ENCODE measurements at places on chromosomes 7 and 10.

DNA sequence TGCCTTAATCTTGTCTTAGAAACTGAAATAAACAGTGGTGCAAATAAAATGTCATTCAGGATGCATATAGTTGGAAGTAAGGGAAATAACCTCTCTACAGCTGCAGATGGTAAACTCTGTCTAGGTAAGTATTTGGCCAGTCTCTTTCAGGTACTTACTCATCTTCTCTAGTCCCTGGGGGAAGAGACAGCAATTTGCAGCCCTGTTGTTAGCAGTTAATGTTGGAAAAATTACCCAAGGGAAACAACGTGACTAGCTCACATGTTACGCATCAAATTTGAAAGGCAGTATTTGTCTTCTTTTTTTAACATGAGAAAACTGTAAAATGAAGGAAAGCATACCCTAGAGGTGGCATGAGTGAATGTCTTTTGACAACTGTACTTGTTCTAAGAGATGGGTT, 3.2 kb upstream of the HUS1 start:
- DNase-seq = no peak

- no peak for DNase-seq
Measured at GRCh38 chr7:121360564-121360963, 31.8 kb downstream of the WNT16 start.

- DNase-seq = no peak
Measured at GRCh38 chr7:105336009-105336408, 52.7 kb downstream of the SRPK2 start.

- DNase-seq = no peak
Measured at GRCh38 chr10:1920941-1921340, 183.6 kb upstream of the ADARB2 start.

GRCh38 chr10:26509307-26509706, 71.2 kb downstream of the APBB1IP start:
- DNase-seq = no peak

DNA sequence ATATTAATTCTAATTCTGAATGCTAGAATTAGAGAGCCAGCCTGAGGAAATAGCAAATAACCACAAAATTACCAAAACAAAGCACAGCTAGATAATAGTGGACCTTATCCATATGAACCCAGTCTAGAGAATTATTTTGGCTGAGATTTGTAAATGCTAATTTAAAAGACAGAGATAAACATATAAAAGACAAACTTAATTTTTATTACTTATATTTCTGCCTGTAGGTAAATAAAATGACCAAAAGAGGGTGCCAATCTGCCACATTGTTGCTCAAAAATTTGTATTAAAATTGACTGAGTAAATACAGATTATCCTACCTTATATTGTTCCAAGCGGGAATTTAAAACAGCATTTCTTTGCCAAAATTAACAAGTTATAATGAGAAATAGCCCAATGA, 20.2 kb downstream of the RTKN2 start:
- no peak for DNase-seq

- no peak for DNase-seq
Measured at GRCh38 chr7:87592300-87592699, 8.4 kb downstream of the ABCB1 start.

- DNase-seq = no peak
Measured at GRCh38 chr10:118501171-118501570, 94.3 kb downstream of the PRLHR start.

- DNase-seq = no peak
Measured at GRCh38 chr7:47392241-47392759, 189.6 kb downstream of the TNS3 start.

GRCh38 chr10:22554461-22555182, 159.8 kb downstream of the PIP4K2A start:
- no peak for DNase-seq

GRCh38 chr7:50436133-50436806, 13.9 kb downstream of the FIGNL1 start:
- peak; percentile 38 for DNase-seq

- no peak for DNase-seq
Measured at GRCh38 chr10:94138391-94138790, 144.7 kb downstream of the PLCE1 start.

GRCh38 chr10:75776738-75777504, 345.5 kb downstream of the LRMDA start:
- no peak for DNase-seq

- DNase-seq = no peak
Measured at GRCh38 chr7:80881351-80881900, 37.4 kb downstream of the SEMA3C start.

- no peak for DNase-seq
Measured at GRCh38 chr7:519484-520390, at the start of gene PDGFA. TSS of gene PDGFA (minus strand) at chr7:519846. CDS start at chr7:519001, 845 bp downstream.

DNA sequence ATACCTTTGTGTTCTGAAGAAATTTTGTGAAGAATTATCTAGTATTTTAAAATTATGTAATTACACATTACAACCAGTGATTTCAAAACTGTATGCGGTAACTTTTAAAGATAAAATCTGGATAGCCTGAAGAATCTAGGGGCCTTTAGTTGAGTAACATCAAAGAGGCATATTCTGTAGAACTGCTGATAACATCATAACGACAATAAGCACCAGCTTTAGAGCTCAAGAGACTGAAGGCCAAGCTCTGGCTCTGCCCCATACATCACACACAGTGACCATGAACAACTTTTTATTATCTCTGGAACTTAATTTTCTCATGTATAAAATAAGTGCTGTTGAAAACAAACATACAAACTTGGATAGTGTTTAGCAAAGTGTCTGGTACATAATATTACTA, 121.1 kb upstream of the RHOBTB1 start:
- no peak for DNase-seq

GRCh38 chr10:11875494-11876281, 52.5 kb downstream of the PROSER2 start:
- peak; percentile 63 for DNase-seq

DNA sequence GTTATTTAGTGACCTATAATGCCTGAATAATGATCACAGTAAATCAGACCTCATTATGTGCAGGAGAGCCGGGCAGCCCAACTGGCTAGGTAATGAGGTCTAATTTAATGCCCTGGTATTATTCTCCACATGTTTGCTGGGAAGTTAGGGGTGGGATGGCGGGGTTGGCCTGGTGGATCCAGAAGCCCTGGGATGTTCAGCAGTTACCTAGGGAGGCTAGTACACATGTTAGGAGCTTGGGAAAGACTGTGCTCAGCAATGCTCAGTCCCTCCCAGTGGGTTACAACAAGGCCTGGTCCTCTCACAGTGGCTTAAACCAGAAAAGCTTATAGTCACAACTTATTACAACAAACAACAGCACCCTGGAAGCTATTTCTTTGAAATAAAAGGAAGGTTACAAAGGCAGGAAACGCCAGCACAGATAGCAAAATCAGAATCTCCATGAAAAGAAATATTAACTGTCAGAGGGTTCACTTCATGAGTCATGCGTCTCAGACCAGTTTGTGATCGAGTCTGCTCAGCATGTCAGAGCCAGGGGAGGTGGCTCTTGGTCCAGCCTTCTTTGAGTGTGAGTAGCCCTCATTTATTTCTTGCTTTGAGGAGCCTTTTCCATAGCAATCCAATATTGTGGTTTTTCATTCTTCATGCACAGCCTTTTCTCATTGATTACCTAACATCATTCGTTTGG, 418.6 kb upstream of the NPVF start:
- no peak for DNase-seq

DNA sequence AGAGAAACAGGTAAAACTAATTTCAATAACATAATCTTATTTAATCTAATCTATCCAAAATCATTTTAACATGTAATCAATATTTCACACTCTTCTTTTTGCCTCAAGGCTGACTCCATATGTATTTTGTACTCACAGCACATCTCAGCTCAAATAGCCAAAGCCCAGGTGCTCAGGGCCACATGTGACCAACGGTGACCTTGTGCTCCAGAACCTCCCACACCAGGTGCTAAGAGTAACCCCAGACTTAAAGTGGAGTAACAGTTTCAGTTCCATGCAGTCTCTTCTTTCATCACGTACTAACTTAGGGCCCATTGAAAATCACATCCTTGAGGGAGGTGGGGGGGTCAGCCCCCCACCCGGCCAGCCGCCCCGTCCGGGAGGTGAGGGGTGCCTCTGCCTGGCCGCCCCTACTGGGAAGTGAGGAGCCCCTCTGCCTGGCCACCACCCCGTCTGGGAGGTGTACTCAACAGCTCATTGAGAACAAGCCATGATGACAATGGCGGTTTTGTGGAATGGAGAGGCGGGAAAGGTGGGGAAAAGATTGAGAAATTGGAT, 47.3 kb downstream of the NCAPG2 start:
- DNase-seq = no peak

GRCh38 chr10:120460776-120461175, 3.7 kb downstream of the PLPP4 start:
- DNase-seq = peak; percentile 1

DNA sequence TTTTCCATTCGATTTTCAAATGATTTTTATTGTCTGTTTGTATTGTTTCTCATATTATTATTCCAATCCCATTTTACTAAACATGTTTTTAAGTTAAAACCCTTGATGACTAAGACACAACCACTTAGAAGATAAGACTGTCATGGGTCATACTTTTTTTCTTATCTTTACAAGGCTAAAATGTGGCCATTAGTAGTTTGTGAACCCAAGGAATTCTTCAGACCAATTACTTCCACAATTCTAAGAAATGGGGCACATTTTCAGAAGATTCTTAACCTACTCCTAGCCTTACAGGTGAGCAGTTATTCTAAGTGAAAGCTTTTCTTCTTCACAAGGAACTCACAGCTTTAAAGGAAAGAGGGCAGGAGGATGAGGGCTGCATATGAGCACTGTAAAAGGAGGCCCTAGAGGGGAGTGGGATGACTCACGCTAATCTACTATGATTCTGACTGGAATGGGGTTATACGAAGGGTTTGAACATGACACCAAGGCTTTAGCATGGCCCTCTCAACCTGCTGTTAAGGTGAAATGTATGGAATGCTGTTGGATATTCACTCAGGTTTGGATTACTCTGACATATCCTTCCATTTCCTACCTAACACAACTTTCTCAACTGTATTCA, 81.0 kb downstream of the SORCS1 start:
- no peak for DNase-seq

- DNase-seq = no peak
Measured at GRCh38 chr7:28957064-28957750, 923 bp downstream of the TRIL start.

DNA sequence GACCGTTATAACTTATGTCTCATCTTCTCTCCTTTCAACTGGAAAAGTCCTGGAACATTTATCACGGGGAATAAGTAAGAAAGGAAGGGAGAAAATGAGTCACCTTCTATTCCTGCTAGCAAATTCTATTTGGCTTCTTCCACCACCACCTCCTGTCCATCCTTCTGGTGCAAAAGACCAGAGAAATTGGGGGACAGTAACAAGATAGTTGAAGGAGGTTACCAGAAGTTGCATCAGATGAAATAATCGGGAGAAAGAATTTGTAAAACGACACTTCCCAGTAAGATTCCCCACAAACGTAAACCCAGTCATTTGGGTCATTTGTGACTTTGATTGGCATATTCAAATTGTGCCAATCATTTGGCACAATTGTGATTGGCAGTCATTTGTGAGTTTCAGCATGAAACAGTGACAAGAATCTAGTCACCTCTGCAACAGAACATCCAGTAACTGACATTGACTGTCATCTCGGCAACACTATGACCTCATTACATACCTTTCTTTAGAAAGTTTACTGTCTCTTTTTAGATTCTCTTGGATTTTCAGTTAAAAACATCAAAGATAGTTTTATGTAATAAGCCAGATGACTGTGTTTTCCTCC, 51.3 kb upstream of the PIK3CG start:
- DNase-seq = no peak

- DNase-seq = peak; percentile 48
Measured at GRCh38 chr7:16989811-16990413, 108.1 kb upstream of the AGR3 start.

DNA sequence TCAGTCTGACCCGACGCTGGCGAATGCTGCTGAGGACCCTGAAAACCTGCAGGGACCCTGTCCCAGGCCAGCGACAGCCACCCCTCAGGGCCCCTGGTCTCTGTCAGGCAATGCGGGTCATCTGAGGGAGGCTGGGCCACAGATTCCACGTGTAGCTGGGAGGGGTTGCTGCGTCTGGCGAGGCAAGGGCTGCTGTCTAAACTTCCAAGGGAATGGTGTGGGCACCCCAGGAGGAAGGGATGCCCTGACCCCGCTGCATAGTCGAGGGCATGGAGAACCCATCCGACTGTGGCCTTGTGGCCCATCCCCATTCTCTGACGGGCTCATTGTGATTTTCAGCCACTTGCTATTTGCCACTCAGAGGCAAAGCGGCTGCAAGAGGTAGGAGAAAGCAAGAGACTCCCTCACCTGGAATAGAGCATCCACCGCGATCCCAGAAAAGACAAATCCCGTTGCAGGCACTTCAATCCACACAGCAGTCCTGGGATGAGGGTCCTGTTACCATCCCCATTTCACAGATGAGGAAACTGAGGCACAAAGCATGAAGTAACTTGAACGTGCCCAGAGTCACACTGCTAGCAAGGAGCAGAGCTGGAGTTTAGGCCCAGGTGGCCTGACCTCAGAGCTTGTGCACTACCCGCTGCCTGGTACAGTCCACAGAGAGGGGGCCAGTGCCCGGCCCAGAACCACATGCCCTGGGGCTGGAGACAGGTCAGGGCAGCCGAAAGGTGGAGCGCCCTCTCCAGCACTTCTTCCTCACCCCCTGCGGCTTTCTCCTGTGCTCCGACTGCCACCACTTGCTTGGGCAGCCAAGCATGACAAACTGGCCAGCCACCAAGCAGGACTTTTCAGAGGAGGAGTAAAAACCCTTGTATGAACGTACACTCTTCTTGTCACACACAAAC, 163.8 kb upstream of the KLF14 start:
- DNase-seq = no peak

DNA sequence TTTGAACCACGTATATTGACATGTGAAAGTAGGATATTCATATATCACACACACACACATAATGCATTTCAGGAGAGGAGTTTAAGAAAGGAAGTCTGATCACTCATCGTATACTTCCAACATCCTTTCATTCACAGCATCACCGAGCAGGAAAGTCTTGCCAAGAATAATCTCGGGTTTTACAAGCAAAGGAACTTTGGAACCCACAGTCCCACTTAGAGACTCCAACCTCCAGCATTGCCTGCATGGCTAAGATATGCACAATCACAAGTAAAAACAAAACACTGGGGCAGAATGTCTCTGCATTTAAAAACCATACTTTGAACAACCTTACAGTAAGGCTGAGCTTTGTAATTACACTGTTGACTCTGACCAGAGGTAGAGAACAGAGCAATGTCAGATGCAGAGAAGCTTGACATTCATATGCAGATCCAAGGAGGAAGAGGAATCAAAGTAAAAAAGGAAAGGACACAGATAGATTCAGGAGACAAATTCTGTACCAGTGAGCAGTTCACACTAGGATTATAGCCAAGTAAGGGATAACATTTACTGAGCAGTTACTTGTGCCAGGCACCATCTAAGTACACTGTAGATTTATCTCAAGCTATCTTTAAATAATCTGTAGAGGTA, 14.8 kb downstream of the THSD7A start:
- DNase-seq = no peak

DNA sequence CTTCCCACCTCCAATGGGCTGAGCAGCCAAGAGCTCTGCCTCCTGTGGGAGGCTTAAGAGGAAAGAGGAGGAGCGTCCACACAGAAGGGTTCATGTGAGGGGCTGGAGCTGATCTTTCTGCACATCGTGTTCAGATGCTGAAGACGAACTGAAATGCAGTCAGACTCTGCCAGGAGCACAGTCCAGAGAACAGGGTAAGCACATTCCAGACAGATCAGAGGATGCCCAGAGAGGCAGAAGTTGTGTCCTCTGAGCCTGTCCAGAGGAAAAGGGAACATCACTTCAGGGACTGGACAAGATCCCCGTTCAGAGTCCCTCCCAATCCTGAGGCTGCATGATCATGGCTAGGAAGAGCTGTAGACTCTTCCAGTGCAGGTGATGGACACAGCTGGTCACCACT, 72.9 kb downstream of the ITIH5 start:
- no peak for DNase-seq

Data from HS-5 (cell line).